Skin of body (tissue), 3 donors: ENCODE measurements at places on chromosomes 12 and 14. TPM values are rescaled to one million over a fixed set of nuclear protein-coding genes. Genes with fewer than 3 reads are reported as not detected.

GLIPR1L1 gene
- total RNA-seq: not detected

- DNase-seq: peak; percentile 92
Measured at GRCh38 chr12:94026596-94026995, 121.8 kb upstream of the PLXNC1 start.

DNA sequence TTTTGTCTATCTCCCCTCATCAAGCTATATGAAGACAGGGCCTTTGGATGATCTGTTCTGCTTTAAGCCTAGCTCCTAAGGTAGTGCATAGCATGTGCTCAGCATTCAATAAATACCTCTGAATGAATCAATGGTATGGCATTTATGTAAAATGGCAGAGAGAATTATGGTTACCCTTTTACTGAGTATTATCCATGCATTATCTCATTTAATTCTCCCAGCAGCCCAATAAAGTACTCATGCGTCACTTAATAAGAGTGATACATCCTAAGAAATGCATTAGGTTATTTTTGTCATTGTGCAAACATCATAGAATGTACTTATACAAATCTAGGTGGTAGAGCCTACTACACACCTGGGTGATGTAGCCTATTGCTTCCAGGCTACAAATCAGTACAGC lies 269.7 kb downstream of the KSR2 start:
- DNase-seq: no peak

C12orf54 gene
- total RNA-seq: not detected

DNA sequence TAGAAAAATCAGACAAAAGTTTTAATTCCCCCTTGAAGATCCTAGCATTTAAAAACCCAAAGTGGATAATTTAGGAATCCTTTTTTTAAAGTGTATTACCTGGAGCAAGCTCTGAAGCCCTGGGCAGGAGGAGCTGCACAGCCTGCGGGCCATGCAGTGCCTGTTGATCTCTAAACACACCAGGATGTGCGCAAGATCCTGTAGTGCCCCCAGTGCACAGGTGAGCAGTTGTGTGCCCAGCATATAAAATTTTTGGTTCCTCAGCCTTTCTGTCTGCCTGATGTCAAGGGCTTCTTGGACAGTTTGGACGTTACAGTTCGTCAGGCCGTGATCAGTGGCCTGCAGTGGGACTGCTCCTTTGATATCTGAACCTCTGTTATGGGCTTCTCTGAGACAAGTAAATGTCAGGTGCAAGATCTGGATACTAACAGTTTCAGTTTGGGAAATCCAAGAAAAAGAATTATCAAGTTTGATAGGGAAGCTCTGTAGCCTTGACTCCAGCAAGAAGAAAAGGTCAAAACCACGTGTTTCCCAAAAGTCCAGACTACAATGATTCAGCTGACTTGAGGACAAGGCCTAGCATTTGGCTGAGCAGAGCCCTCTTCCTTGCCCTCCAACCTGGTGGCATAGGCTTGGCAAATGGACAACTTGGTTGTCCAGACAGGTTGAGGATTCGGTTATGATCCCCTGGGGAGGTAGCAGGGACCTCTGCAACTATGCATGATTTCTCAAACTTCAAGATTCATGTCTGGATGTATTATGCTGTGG lies 1.0 kb downstream of the ATXN7L3B start:
- no peak for DNase-seq

DNA sequence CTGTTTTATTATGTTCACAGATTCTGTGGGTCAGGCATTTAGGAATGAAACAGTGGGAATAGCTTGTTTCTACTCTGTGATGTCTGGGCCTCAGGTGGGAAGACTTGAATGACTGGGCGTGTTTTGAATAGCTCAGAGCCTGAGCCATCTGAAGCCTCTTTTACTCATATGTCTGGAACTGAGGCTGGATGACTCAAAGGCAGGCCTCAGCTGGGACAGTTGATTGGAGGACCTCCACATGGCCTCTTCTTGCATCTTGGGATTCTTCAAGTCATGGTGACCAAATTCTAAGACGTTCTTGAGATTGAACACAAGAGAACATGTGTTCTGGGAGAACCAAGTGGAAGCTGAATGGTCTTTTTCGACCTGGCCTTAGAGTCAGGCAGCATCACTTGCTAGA lies 45.8 kb upstream of the TBX3 start:
- DNase-seq: no peak

OR4K17 gene
- not detected for total RNA-seq

DNA sequence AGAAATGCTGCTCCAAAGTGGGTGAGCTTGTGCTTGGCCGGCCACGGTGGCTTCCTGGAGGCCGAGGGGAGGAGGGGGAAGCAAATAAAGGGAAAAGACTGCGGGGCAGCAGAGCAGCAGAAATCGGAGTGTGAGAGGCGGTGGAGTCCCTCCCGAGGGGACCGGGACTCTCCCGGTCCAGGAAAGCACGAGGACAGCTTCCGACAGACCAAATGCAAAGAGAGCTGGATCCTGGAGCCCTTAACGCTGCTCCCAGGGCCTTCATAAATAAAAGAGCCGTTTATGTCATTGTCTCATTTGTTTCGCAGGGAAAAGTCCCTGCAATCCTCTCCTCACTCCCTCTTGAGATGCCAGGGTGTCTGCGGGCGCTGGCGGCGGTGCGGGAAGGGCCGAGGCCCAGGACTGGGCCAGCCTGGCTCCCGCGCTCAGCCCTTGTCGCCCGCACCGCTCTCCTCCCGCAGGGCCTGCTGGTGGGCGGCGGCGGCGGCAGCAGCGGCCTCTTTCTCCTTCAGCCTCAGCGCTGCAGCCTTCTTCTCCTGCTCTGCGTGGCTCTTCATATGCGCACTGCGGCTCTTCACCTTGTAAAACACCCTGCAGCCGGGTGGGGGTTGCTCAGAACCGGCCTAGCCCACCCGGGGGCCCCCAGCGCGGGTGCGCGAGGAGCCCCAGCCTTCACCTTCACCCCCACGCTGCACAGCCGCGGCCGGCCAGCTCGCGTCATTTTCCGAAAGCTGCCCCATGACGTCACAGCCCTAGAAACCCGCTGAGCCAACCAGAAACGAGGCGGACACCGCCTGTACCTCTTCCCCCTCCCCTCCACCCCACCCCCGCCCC lies 4.5 kb upstream of the PNMA1 start:
- DNase-seq: no peak

DNA sequence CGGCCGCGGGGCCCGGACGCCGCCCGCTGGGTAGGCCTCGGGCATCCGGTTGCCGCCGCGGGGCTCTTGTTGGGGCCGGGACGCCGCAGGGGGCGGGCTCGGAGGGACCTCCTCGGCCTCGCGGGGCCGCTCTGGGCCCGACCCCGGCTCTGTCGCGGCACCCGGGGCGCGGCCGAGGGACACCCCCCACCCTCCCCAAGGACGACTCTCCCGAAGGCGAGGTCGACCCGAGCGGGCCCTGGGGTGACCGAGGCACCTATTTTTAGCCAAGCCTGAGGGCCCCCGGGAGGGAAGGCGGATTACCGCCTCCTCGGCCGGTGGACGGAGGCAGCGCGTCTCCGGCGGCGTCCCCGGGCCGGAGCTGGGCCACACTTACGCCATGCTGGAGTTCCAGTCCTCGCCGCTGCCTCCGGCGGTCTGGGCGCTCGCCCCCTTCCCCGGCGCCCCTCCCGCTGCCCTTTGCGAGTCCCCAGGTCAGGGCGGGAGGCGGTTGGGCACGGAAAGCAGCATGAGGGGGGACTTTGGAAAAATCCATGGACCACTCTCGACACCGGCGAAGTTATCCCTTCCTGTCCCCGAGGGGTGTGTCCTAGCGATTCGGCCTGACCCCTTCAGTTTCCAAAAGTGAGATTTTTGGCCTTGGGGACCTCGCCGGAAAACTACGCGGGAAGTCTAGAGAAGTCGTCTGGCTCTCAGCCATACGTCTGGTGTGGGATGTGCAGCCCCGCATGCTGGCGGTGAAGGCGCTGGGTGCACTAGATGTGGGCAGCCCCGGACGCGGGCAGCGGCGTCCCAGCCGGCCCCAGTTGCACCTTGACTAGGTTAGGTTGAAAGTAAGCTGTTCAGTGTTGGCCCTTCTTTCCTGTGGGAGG lies 699 bp downstream of the KTN1 start:
- DNase-seq: no peak

DNA sequence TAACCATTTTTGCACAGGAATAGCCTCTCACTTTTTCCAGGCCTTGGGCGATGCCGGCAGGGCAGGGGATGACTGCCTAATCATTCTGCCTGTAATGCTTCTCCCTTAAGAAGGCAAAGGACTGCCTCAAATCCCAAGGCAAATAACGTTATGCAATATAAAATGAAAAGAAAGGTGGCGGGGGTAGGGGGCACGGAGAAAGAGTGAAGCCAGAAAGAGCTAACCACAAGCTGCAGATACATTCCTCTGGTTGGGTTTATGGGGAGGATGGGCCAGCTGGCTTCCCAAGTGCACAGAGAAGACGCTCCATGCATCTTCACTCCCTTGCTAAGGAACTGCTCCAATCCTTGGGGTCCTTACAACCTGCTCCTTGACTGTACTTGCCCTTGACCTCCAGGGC lies 229.5 kb downstream of the FOXN3 start:
- DNase-seq: no peak

DNA sequence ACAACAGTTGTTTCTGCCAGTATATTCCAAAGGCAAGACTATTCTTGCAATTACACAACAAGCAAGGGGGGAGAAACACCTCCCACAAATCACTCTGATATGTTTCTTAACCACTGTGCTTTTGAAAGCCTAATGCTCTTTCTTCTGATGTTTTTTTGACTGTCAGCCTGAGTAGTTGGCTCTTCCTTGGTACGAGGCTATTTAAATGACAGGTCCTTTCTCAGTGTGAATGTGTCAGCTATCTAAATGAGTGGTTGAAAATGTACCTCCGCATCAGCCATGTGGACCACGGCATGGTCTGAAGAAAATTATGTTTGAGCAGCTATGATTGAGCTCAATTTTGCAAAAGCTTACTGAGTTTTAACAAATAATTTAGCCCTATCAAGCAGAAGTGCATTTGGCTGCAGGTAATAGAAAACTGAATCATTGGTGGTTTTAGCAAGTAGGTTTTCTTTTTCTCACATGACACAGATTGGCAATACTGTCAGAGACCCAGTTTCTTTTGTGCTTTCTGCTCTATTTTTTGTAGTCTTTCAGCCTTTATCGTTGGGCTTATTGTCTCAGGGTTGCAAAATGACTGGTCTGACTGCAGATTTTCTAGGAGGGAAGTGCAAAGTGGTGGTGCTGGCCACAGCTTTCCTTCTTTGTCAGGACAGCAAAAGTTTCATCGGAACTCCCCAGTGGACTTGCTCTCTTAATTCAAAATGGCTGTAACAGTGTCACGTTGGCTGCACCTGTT lies 162.8 kb downstream of the RGS6 start:
- DNase-seq: no peak

FSCB gene
- 0.10 TPM for total RNA-seq

- no peak for DNase-seq
Measured at GRCh38 chr14:91350813-91351511, 66.7 kb downstream of the CCDC88C start.

DNA sequence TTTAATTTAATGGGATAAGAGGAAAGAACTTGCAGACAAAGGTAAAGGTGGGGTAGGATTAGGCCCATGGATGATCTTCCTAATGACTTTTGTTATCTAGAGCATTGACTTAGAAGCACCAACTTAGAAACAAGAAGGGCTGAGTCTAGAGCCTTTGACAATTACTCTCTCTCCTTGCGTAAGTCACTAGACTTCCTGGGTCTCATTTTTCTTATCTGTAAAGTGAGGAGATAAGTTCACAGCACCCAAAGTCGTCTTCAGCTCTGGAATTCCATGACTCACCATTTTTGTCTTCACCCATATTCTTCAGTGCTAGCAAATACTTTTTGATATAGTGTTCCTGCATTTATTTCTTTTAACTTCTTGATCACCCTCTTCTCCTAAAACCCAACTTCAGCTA lies 75.7 kb downstream of the SSPN start:
- DNase-seq: no peak

DNA sequence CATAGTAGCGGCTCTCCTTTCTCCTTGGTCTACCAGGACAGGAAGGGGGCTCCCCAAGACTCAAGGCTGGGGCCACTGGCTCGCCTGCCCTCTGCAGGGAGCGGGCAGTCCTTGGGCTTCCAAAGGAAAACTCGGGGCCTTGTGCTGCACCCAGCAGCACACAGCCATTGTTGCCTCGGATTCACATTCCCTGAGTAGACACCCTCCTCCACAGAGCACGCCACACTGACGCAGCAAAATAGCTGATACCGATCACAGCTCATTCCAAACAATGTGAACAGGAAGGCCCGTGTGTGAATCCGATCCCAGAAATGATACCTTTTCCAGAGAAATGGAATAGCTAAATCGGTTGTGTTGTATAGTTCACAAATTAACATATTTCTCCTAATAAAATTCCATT lies 65.1 kb upstream of the DYNC1H1 start:
- DNase-seq: no peak

DDHD1 gene
- 23.8 TPM for total RNA-seq

OR11H7 gene
- not detected for total RNA-seq

DNA sequence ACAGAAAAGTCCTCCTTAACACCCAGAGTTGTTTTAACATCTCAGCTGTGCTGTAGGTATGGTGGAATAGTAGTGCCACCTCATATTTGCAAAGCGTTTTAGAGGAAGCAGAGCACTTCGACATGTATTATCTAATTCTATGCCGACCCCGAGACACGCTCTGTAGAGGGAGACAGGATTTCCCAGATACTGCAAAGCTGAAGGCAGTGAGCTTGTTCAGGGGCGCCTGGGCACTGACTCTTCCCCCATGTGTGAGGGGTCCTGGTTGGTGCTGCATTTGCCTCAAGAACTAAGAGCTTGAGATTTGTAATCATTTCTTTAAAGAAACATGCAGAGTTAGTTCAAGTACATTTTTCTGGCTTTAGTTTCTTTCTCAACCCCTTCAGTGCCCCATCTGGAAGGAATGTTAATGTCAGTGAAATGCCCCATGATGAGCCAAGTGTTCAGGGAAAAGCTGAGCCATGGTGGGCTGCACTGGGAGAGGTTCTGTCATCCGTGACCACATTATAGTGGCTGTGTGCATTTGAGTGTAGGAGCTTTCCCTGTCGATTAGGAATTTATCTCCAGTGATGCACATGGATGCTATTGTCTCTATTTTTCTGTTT lies 66.3 kb downstream of the MBIP start:
- DNase-seq: no peak

- no peak for DNase-seq
Measured at GRCh38 chr14:65346895-65347294, 65.6 kb upstream of the FUT8 start.

GRCh38 chr14:95885866-95886265 lies 9.2 kb downstream of the TUNAR start:
- no peak for DNase-seq

RASAL1 gene
- total RNA-seq: 8.1 TPM

GRCh38 chr12:69252033-69252432 lies 12.7 kb downstream of the CPSF6 start:
- no peak for DNase-seq

DNA sequence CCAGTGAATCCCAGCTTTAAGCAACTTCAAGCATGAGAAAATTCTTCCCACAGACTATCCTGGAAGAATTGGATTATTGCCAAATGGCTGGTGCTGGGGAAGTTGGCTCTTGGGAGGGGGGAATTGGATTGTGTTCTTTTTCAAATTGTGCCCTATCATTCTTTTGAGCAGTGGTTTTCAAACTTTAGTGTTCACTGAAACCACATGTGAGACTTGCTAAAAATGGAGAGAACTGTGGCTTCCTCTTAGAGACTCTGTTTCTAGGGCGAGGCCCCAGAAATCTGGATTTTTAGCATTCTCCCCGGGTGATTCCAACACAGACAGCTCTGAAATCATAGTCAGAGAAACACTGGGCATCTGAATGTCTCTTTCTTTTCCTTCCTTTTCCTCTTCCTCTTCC lies 14.3 kb upstream of the OTUB2 start:
- DNase-seq: peak; percentile 5
